Neural progenitor cell (in vitro differentiated cells): ENCODE measurements at places on chromosomes 7 and 10.
A peak's percentile ranks its signal among the peaks of the same experiment; 100 is the strongest.

DNA sequence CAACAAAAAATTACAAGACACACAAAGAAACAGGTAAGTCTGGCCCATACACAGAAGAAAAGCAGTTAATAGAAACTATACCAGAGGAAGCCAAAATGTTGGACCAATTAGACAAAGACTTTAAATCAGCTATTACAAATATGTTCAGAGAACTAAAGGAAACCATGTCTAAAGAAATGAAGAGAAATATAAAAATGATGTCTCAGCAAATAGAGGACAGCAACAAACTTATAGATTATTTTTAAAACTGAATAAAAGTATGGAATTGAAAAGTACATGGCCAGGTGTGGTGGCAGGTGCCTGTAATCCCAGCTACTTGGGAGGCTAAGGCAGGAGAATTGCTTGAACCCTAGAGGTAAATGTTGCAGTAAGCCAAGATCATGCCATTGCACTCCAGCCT is 58.5 kb downstream of the LHFPL3 start:
- DNase-seq, result no peak

DNA sequence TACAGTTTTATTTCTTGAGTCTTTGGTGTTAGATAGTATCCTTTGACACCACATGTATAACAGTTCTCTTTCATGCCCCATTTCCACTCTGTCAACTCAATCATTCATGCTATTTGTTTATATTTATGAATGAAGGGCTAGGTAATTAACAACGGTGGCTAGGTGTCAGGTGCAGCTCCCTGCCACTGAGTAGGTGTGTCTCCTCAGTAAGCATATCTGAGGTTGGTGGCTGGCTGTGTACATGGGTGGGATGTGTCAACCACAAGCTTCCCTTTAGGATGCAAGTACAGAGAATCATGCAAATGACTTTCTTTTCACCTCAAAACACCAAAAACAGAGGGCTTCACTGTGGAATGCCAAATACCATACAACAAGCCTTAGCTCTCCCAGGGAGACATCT is 83.4 kb downstream of the ZNF365 start:
- no peak for DNase-seq

- DNase-seq, result no peak
Observed at GRCh38 chr10:68795886-68796532, 31.3 kb upstream of the STOX1 start.

- DNase-seq, result no peak
Observed at GRCh38 chr10:6780008-6780677, 200.1 kb upstream of the PRKCQ start.

- no peak for DNase-seq
Observed at GRCh38 chr7:20268824-20269223, 51.6 kb upstream of the MACC1 start.

DNA sequence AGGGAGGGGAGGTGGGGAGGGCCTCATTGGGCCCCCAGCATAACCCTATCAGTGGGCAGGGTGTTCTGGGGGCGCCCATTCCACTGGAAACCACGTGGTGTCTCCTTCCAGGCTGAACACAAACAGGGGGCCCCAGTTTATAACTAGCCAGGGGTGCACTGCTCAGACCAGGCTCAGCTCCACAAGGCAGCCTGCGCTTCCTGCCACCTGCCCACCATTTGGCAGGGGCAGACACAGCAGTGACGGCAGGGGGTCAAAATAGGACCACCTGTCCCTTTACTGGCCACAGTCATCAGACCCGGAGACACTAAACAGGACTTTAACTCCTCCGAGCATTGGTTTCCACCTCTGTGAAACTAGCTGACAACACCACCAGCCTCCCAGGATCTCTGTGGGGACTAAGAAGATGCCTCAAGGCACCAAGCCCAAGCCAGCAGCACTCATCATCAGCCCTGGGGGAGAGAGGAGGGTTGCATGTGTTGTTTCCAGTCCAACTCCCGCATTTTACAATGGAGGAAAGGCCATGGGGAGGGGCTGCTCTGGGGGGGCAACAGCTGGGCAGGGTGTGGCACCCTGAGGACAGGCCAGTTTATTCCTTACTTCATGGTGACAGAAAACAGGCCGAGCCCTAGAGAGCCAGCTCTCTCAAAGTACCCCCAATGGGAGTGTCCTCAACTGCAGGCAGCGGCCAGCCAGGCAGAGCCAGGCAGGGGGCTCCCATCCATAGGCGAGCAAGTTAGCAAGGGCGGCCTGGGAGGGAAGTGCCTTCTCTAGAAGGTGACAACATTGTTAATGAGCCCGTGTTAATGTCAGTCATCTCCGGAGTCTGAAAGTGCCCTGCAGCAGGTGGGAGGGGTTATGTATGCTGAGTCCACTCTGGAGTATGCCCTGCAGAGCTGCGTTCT is 127.6 kb downstream of the TNS3 start:
- no peak for DNase-seq

- no peak for DNase-seq
Observed at GRCh38 chr7:108384716-108385483, 71.3 kb downstream of the NRCAM start.

GRCh38 chr10:58209669-58210068 is 58.0 kb downstream of the IPMK start:
- DNase-seq, result no peak

DNA sequence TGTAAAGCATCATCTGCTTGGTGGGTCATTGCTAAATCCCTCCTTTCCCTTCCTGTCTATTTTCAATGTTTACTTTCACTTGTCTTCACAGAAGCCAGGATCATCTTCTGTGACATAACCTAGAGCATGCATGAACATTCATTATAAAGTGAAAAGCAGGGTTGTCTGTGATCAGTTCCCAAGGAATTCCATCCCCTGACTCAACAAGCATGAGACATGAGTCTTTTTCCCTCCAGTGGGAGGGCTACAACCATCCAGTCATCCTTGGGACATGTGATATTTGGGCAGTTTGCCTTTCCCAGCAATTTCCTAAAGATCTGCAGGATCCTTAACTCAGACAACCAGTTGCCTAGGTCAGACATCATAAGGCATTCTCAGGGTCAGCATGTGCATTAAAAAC is 166.3 kb upstream of the TMEM196 start:
- no peak for DNase-seq

DNA sequence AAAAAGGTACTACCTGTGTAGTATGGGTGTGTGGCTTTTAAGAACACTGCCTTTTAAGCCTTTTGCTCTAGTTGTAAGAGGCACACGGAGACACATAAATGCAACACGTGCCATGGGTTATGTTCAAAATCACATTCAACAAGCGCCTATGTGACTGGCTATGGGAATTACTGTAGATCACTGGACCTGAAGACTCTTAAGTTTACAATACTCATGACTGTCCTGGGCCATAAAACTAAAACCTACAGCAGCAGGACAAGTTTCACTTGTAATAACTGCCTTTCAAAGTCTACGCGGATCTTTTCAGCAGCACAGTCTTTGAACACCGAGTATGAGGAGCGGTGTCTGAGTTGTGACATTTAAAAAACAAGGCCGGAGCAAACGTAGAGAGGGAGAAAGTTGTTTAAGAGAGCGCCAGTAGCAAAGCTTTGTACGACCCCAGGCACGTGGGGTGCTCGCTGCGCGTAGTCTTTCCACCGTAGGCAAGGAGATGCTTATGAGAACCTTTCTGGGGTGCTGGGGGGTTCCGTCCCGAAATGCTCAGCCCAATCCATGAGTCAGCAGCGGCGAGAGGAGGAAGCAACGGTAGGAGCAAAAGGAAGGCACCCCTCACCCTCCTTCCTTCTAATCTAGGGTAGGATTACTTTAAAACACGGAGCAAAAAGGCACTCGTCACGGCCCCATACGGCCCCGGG is 662 bp downstream of the DNAJC2 start:
- DNase-seq, result peak; percentile 33

DNA sequence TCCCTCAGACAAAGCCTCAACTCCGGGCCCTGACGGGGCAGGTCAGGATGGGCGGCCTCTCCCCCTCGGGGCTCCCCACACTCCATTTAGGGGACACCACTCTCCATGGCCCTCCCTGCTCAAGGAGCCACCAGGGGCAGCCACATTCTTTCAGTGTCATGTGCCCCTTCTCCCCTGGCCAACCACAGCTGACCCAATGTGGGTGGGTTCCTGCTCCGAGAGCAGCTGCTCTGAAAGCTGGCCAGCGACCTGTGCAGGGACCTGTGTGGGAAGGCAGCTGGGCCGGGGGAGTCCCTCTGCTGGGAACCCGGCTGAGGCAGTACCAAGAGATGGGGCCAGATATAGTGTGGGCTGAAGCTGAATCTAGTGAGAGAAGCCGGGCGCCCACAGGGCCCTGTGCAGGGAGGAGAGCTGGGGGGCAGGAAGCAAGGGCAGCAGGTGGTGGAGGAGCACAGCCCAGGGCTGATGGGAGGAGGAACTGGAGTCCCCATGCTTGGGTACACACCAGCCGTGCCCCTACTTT is 40.6 kb upstream of the NPFFR1 start:
- peak; percentile 40 for DNase-seq

DNA sequence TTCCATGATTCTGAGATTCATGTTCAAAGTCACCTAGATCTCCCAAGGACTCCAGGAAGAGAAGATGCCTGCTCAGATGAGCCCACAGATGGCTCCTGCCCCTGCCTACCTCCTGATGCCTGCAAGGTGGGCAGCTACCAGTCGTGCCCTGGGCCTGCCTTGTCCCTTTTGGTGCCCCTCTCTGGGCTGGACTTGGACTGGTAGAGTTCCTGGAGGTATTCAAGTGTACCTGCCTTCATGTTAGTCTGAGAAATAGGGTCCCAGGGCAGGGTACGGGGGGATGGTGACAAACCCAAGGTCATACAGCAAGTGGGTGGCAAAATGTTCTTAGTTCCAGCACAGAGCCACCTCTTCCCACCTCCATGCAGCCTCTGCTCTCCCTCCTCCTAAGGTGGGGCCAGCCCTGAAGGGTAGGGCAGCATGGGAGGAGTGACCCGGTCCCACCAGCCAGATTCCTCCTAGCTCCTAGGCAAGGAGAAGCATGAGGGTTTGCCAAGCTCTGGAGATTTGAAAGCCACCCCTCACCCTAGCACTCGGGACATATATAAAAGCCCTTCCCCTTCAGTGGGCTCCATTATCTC is 80.8 kb upstream of the UNC5B start:
- DNase-seq, result no peak

DNA sequence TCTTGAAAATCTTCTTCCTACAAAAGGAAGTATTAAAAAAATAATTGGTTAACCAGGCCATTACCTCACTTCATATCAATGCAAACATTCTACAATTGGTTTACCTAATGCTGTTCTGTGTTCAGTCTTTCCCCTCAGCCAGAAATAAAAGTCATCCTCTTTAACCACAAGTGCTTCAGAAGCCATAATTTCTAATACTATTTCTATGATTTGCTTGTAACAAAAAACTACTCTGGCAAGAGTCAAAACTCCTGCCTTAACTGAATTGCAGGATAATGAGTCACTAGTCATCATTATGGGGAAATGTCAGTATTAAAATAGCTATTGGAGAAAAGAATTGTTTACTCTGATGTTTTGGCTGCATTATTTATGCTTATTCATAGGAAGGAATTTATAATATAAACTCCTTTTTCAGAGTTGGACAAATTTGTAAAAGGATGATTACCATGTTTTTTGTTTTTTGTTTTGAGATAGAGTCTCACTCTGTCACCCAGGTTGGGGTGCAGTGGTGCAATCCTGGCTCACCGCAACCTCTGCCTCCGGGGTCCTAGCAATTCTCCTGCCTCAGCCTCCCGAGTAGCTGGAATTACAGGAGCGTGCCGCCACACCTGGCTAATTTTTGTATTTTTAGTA is 55.5 kb upstream of the ODAD2 start:
- no peak for DNase-seq

- DNase-seq, result no peak
Observed at GRCh38 chr7:2529161-2530070, 9.8 kb downstream of the LFNG start.

DNA sequence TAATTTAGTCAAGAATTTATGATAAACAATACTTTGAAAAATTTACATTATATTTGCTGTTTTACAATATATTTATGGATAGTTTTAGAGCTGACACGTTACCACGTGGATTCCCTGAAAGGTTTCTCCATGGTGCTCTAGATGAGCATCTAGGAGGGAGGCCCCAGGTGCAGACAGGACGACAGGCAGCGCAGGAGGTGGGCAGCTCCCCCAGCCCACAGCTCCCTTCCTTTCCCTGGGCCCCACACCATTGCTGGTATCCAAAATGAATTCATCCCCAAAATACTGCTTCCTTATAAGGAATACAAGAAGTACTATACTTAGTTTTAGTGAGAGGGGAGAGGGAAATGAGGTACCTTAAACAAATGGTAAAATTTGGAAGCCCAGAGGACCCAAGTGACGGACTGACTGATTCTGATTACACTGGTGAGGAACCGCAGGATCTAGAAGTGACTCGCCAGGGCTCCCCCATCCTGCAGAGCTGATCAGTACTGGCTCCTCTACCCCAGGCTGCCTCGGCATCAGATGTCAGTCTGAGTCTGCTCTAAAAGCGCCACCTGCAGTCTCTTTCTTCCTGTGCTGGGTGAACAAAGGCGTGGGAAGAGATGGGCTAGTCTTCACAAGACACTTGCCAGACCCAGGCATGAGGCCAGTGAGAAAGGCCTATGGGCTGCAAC is 89.2 kb downstream of the DLG5 start:
- DNase-seq, result peak; percentile 92
